ENCODE measurements at places on chromosomes 16 and 17.

- H3K27ac ChIP-seq, result no peak overlapping the region
- no peaks in the 10 kb centered on the region for H3K27me3 ChIP-seq
- no peaks in the 10 kb centered on the region for H3K36me3 ChIP-seq
- DNase-seq, result no peak
Observed at GRCh38 chr17:45170931-45171337, 9.3 kb downstream of the HEXIM2 start.

GRCh38 chr16:64667334-64667877 lies 454.5 kb downstream of the CDH11 start:
- no peaks in the 10 kb centered on the region for H3K4me1 ChIP-seq
- no peaks in the 10 kb centered on the region for H3K27me3 ChIP-seq
- H3K27ac ChIP-seq, result no peak overlapping the region
- no peaks in the 10 kb centered on the region for H3K36me3 ChIP-seq

- DNase-seq, result no peak
- no peak overlapping the region for H3K4me3 ChIP-seq
- H3K4me1 ChIP-seq, result peaks cover 18% of the 10 kb centered on the region
- no peaks in the 10 kb centered on the region for H3K36me3 ChIP-seq
- H3K27me3 ChIP-seq, result no peaks in the 10 kb centered on the region
- no peak overlapping the region for H3K27ac ChIP-seq
Observed at GRCh38 chr17:36720131-36720530, 118.7 kb downstream of the MRM1 start.

GRCh38 chr17:57006040-57006439 lies 28.1 kb downstream of the SCPEP1 start:
- no peaks in the 10 kb centered on the region for H3K27me3 ChIP-seq
- H3K4me1 ChIP-seq, result no peaks in the 10 kb centered on the region
- H3K36me3 ChIP-seq, result no peaks in the 10 kb centered on the region
- no peak overlapping the region for H3K27ac ChIP-seq
- DNase-seq, result no peak

- peaks cover 10% of the 10 kb centered on the region for H3K36me3 ChIP-seq
- peaks cover 14% of the 10 kb centered on the region for H3K4me1 ChIP-seq
- H3K27ac ChIP-seq, result no peak overlapping the region
- H3K4me3 ChIP-seq, result peak overlapping the region; percentile 92
- DNase-seq, result no peak
Observed at GRCh38 chr17:19376811-19377210, 1.5 kb upstream of the MAPK7 start.

DNA sequence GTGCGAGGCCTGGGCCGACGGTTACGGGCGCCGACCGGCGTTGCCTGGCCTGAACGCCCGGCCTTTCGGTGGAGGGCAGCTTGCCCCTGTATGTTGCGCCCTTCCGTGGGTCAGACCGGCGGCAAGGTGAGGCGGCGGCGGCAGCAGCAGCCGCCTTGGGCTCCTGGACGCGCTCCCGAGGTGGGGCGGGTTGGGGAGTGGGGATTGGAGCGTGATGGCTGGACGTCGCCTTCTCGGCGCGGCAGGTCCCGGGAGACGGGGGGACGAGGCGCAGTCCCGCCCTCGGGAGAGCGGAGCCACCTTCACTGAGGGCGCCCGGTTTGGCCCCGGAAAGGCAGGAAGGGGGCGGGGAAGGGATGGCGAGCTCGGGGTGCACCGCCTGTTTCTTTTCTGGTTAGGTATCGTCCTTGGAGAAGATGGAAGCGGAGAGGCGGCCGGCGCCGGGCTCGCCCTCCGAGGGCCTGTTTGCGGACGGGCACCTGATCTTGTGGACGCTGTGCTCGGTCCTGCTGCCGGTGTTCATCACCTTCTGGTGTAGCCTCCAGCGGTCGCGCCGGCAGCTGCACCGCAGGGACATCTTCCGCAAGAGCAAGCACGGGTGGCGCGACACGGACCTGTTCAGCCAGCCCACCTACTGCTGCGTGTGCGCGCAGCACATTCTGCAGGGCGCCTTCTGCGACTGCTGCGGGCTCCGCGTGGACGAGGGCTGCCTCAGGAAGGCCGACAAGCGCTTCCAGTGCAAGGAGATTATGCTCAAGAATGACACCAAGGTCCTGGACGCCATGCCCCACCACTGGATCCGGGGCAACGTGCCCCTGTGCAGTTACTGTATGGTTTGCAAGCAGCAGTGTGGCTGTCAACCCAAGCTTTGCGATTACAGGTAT lies 671 bp downstream of the DGKE start:
- no peaks in the 10 kb centered on the region for H3K36me3 ChIP-seq
- H3K4me3 ChIP-seq, result peak overlapping the region; percentile 91
- peak overlapping the region; percentile 83 for H3K27ac ChIP-seq
- H3K4me1 ChIP-seq, result peaks cover 23% of the 10 kb centered on the region
- peak; percentile 56 for DNase-seq
- H3K27me3 ChIP-seq, result no peaks in the 10 kb centered on the region

DNA sequence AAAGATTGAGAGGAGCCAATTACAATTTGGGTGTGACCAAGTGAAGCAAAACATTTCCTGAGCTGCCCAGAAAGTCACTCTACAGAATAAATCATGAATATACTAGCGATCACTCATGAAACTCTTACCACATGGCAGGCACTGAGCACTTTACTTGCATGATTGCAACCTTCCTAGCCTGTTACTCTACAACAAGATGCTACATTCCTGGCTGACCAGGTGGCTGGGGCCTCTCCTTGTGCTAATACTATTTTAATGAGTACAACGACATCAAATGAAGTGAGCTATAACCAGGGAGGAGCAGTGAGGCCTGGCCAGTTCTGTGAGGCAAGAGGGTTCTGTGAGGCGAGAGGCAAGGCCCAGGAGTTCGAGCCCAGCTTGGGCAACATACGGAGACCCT lies 75.2 kb downstream of the CPPED1 start:
- H3K4me3 ChIP-seq, result no peak overlapping the region
- H3K27me3 ChIP-seq, result no peaks in the 10 kb centered on the region
- H3K36me3 ChIP-seq, result no peaks in the 10 kb centered on the region
- H3K4me1 ChIP-seq, result no peaks in the 10 kb centered on the region
- DNase-seq, result no peak

GRCh38 chr17:57609125-57609877 lies 135.8 kb downstream of the CCDC182 start:
- H3K27ac ChIP-seq, result no peak overlapping the region
- peaks cover 26% of the 10 kb centered on the region for H3K4me1 ChIP-seq
- DNase-seq, result no peak
- no peaks in the 10 kb centered on the region for H3K36me3 ChIP-seq

DNA sequence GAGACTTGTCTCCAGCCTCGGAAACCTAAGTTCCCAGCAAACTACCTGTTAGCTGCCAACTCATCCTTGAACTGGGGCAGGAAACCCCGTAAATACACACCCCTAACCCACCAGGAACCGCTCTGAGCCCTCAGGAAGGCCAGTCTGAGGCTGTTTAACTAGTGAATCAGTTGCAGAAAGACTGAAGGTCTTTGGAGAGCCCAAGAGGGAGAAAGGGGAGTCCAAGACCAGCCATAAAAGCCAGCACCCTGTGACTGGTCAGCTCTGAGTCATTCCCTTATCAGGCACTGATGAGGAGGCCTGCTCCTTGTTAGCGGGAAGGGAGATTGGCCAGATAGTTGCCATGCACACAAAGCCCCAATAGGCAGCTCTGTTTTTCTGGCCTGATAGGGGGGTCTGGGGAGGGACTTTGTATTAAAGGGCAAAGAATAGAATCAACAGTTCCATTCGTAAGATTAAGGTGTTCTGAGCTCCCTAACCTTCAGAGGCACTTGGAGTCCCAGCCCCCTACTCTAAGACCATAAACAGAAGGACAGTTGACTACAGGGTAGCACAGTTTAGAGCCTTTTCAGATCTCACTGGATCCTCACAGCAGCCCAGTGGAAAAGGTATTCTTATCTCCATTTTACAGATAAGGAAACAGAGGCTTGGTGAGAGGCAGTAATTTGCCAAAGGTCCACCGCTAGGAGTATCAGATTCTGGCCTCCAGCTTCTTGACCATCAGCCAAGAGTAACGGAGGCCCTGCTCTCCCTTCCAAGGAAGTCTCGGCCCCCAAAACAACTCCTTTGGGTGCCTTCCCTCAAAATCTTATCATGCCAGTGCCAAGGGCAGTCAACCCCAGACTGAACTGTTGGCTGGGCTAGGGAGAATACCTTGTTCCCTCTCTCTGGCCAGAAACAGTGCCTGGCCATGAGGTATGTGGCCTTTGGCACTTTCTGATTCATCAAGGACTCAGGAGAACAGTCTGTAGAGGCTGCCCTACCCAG lies 2.2 kb upstream of the KRT19 start:
- H3K36me3 ChIP-seq, result no peaks in the 10 kb centered on the region
- H3K4me1 ChIP-seq, result peaks cover 13% of the 10 kb centered on the region
- H3K27me3 ChIP-seq, result peaks cover 26% of the 10 kb centered on the region
- H3K4me3 ChIP-seq, result no peak overlapping the region

DNA sequence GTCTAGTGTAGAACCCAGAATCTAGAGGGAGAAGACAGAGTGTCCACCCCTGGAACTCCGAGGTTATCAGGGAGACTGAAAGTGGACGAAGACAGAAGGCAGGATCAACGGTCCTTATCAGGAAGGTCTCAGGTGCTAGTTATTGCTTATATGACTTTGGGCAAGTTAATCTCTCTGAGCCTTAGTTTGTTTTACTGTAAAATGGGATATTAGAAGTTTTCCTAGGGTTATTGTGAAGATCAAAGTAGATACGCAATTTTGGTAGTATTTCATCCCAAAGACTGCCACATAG lies 1.2 kb downstream of the RNF167 start:
- no peak for DNase-seq
- H3K36me3 ChIP-seq, result peaks cover 47% of the 10 kb centered on the region
- peak overlapping the region; percentile 94 for H3K4me3 ChIP-seq

DNA sequence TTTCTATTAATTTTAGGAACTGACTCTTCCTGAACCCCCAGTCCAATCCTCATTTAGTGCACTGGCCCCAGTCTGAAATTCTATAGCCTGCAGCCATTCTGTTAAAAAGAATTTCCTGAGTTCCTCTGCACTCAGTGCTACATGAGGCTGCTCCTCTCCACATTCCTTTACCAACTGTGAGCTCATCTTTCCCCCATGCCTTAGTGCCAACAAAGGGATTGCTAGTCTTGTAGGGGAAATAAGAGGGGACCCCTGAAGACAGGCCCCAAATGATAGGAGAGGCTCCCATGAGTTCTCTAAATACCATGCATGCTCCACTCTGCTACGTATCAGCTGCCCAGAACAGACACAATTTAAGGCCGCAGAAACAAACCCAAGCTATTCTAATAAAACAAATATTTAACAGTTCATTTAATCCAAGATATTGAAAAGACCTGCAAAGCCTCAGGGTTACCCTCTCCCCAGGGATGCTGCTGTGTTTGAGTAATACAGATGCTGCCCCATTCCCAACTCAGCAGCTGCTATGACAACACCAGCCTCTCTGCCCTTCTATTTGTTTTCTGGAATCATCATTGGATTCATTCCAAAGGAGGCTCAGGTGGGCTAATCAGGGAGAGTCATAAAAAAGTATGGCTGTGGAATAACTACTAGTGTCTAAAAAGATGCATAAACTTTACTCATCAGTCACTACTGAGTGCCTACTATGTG lies 228.5 kb downstream of the TOX3 start:
- no peak overlapping the region for H3K4me3 ChIP-seq
- no peak for DNase-seq
- no peaks in the 10 kb centered on the region for H3K36me3 ChIP-seq

- H3K27me3 ChIP-seq, result no peaks in the 10 kb centered on the region
- no peak overlapping the region for H3K27ac ChIP-seq
- H3K36me3 ChIP-seq, result no peaks in the 10 kb centered on the region
- no peak overlapping the region for H3K4me3 ChIP-seq
Observed at GRCh38 chr16:48852951-48853350, 243.0 kb upstream of the N4BP1 start.

DNA sequence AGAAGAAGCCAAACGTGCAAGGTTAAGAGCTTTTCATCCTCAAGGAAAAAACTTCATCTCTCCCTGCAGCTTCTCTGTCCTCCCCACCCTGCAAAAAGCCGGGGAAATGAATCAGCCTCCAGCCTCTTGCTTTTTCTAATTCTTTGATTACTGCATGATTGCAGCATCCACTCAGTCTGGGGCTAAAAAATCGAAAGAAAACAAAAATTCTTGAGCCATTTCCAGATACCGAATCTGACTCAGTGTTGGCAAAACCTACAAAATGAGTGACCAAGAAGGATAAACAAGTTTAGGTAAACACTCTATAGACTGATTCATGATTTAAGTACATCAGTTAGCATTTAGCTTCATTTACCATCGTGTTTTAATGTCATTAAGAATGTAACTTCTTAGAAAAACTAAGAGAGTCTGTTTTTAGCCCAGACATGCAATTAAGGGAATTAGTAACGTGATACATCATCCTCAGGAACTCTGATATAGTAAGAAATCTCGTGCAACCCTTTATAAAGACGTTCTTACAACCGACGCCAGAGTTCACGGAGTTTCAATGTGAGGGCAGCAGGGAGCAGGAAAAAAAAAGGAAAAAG lies 287.3 kb upstream of the FOXF1 start:
- DNase-seq, result no peak
- no peak overlapping the region for H3K27ac ChIP-seq
- no peaks in the 10 kb centered on the region for H3K36me3 ChIP-seq
- no peaks in the 10 kb centered on the region for H3K27me3 ChIP-seq

DNA sequence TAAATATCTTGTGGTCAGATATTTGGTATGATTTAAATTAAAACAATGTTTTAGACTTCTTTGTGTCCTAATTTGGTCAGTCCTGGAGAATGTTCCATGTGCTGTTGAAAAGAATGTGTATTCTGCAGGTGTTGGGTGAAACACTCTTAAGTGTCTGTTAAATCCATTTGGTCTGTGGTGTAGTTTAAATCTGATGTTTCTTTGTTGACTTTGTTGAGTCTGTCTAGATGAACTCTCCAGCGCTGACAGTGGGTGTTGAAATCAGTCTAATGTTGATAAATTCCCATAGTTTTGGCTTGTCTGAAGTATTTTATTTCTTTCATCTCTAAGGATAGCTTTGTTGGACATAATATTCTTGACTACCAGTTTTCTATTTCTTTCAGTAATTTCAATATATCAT lies 18.8 kb downstream of the TANC2 start:
- H3K27ac ChIP-seq, result no peak overlapping the region
- H3K27me3 ChIP-seq, result no peaks in the 10 kb centered on the region
- no peaks in the 10 kb centered on the region for H3K4me1 ChIP-seq
- no peak overlapping the region for H3K4me3 ChIP-seq

GRCh38 chr16:88476203-88476602 lies 23.1 kb downstream of the ZFPM1 start:
- H3K27ac ChIP-seq, result no peak overlapping the region
- H3K4me3 ChIP-seq, result no peak overlapping the region
- peaks cover 41% of the 10 kb centered on the region for H3K4me1 ChIP-seq
- H3K27me3 ChIP-seq, result no peaks in the 10 kb centered on the region
- no peaks in the 10 kb centered on the region for H3K36me3 ChIP-seq
- DNase-seq, result no peak

- peak within 1 kb of the TSS; percentile 85 for H3K4me3 ChIP-seq
- peak; percentile 89 for DNase-seq
- no peaks in the 10 kb centered on the region for H3K27me3 ChIP-seq
- H3K36me3 ChIP-seq, result peaks cover 14% of the 10 kb centered on the region
- peak within 1 kb of the TSS; percentile 95 for H3K27ac ChIP-seq
Observed at GRCh38 chr17:63774141-63774968, at the start of gene DDX42. DDX42 (plus strand) TSS chr17:63774170; CDS start chr17:63787050, 12,880 bp downstream.

- H3K4me3 ChIP-seq, result no peak overlapping the region
- peak overlapping the region; percentile 53 for H3K27ac ChIP-seq
- H3K27me3 ChIP-seq, result no peaks in the 10 kb centered on the region
- peaks cover 4% of the 10 kb centered on the region for H3K4me1 ChIP-seq
Observed at GRCh38 chr16:8892101-8892575, 10.0 kb downstream of the LITAFD start.

All from effector memory CD4-positive, alpha-beta T cell (primary cell).